ENCODE measurements at places on chromosomes 5 and 9.

- DNase-seq, result no peak
These were observed at the start of gene SH3GL2 for GRCh38 chr9:17578911-17579793. Gene SH3GL2, plus strand, starts transcription at chr9:17579066.

DNA sequence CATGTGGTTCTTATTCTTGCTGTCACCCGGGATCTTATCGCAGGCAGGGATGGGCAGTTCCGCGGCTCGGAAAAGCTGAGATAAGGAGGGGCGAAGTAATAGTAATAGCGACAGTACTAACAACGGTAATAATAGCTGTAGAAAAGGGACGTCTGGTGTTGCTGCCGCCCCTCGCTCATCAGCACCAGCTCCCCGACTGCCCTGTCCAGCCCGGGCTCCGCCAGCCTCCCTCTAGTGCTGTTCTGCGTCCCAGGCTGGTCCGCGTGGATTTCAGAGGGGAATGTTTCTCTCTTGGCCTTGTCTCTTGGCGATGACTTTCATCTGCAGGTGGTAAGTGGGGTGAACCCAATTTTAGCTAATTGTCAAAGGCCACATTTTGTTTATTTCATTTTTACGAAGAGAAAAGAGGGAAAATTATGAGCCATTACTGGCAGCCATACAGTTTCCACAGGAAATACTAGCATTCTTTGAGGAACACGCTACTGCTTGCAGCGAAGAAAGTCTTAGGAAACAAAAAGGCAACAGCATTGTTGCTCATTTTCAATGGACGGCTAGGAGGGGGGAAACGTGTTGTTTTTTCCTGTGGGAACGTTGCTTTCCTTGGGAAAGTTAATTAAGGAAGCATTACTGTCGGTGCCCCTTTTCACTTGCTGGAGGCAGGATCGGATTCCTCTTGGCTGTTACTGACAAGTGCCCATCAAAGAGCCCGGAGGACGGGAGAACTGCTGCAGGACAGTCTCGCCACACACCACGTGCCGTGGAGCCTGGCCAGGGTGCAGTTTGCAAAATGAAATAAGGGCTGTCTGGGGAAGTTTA, 762 bp downstream of the SNCAIP start:
- no peak for DNase-seq

DNA sequence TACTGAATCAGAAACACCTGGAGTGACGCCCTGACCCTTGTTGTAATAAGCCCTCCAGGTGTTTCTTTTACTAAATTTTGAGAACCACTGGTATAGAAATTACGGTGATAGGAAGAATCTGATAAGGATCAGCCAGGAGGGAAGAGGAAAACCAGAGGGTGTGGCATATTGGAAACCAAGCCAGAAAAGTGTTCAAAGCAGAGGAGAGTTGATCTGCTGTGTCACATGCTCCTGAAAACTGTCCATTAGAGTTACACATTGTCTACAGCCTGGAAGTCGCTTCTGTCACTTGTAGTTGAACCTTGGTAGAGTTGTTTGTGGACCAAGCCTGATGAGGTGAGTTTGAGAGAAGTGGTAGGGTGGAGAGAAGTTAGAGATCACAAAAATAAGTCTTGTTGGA, 497.4 kb downstream of the ENC1 start:
- no peak for DNase-seq

DNA sequence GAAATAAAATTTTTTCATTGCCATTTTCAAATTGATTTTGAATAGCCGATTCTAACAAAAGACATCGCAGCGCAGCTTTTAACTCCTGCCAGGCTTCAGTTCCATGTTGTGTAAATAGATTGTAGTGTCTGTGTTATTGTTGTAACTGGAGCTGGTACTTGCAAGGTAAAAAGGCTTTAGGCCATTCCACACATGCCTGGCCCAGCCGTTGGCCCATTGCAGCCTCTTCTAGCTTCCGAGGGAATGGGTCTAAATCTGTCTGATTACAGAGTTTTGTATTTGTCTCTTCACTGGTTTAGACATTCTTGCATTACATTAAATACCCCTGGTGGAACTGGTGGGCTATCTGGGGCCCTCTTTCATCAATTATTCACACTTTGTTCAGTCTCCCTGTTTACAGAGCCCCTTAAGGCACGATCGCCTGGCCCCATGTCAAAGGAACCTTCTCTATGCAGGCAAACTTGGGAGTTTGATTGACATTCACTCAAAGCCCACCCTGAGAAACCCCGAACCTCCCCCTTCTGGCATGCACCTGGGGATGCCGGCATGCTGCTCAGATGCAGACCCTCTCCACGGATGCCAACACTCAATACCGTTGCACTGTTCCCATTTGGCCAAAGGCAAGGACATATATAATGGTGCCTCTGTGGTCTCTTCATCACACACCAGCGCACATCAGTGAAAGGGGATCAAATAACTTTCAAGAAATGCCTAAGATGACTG, 281.7 kb upstream of the IRX2 start:
- DNase-seq, result no peak

DNA sequence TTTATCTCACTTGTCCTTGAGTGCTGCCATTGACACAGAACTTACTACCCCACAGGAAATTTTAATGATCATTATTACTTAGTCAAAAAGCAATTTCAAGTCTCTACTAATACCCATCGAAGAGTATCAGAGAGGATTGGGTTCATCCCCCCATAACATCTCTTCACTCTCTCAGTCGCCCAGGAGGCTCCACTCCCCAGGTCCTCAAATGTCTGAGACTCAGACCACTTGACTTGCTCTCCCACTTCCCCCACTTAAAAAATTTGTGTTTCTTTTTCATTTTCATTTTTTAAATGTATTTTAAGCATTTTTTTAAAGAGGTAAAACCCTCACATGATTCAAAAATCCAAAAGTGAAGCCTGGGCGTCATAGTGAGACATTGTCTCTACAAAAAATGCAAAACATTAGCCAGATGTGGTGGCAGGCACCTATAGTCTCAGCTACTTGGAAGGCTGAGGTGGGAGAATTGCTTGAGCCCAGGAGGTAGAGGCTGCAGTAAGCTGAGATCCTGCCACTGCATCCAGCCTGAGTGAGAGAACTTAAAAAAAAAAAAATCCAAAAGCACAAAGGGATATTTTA, 56.8 kb upstream of the TRAF1 start:
- DNase-seq, result no peak

DNA sequence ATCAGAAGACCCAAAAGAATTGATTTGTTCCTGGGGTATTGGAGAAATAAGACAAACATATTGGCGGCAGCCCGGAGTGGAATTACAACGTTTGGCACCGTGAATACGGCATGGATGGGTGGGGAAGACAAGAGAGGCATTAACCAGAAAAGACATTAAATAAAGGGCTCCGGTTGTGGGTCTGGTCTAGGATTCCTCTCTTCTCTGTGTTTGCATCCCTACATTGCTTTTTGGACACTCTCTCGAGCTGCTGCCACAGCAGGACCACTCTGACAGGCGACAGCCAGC, 138.7 kb upstream of the PALM2AKAP2 start:
- no peak for DNase-seq

DNA sequence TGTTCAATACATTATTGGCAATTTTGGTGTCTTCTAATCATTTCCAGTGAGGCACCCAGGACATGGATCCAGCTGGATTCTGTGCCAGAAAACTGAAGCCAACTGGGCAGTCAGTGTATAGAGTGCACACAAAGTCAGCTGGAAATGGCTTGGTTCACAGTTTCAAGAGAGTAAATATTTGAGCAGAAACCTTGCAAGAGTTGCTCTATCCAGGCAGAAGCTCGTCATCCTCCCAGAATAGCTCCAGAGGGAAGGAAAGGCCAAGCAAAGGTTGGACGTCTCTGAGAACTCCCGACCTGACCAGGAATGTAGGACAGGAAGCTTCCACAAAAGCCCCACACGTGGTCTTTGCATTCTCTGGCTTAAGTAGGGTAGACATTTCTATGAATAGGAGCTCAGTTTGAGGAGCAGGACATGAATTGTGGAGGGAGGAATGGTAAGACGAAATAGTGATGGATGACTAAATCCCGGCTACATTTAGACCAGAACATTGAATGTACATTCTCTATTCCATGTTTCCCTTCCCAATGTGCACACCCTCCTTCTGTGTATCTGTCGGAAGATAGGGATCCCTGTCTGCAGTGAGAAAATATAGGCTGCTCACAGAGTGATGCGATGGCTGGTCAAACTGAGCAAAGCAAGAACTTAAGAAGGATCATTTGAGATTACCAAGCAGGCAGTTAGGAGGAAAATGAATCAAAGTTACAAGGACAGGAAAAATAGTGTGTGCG, 72.7 kb upstream of the FCN2 start:
- no peak for DNase-seq

DNA sequence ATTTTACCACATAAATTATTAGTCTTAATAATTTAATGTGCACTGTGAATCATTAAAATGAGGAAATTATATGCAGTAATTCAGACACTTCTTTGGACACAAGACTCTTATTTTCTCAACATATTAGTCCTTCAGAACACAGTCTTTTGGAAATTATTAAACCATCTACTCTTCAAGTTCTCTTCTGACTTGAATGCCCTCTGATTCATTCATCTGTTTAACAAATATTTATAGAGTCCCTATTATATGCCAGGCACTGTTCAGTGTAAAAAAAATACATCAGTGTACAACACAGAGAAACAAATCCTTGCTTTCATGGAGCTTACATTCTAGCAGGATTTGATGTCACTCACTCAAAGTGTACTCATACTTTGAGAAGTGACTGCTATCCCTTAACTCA, 163.4 kb upstream of the IL12B start:
- DNase-seq, result no peak

All from T-helper 17 cell (primary cell).